Subcutaneous adipose tissue (tissue), 4 donors: ENCODE measurements at places on chromosomes 5 and 9. TPM values are rescaled to one million over a fixed set of nuclear protein-coding genes. Genes with fewer than 3 reads are reported as not detected.

Gene ECM2
- total RNA-seq, result 131 TPM

Gene COL15A1
- total RNA-seq, result 60.3 TPM

Gene PCDHA1
- total RNA-seq, result not detected

Gene FGF1
- total RNA-seq, result 0.75 TPM

Gene ACTBL2
- not detected for total RNA-seq

Gene SPATA31D4
- total RNA-seq, result not detected

Gene MIER3
- 20.2 TPM for total RNA-seq

Gene LCN2
- not detected for total RNA-seq

Gene ARL10
- 12.6 TPM for total RNA-seq

Gene GDA
- 0.66 TPM for total RNA-seq

Gene PCDHB13
- 2.4 TPM for total RNA-seq

Gene BNC2
- 26.7 TPM for total RNA-seq

Gene SMIM15
- total RNA-seq, result 17.2 TPM

Gene MLANA
- not detected for total RNA-seq

Gene PCDHGC3
- total RNA-seq, result 33.0 TPM

Gene GMCL2
- total RNA-seq, result not detected

Gene ECPAS
- 145 TPM for total RNA-seq

Gene OR4F3
- total RNA-seq, result not detected
